Activated CD4-positive, CD25-positive, alpha-beta regulatory T cell treated with anti-CD3 and anti-CD28 coated beads, Interleukin-2, amount 50 U/mL, for 16 hours (primary cell): ENCODE measurements at places on chromosomes 3 and 15.

DNA sequence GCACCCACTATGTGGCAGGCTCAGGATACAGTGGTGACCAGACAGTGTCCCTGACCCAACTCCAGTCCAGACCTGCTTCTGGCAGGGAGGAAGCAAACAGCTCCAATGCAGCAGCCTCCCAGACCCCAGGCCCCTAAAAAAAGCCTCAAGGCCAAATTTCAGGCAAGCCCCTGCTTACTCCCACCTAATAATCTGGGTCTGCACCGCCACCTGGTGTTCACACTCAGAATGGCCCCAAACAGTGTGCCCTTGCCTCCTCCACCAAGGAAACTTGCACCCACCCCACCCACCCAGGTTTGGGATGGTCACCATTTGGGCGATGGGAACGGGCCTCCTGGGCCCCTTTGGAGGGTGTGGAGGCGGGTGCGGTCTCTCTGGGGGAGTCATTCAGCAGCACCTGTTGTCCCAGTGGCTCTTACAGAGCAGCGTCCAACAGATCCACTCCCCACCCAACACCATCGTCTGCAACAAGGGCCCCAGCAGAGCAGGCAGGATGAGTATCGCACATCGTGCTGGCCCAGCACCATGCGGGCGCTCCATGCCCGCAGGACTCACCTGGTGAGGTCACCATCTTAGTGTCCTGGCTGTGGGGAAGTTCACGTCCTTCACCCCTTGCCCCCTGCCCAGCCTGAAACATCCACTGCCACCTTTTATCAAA lies 17.3 kb downstream of the C3orf18 start:
- DNase-seq = no peak

DNA sequence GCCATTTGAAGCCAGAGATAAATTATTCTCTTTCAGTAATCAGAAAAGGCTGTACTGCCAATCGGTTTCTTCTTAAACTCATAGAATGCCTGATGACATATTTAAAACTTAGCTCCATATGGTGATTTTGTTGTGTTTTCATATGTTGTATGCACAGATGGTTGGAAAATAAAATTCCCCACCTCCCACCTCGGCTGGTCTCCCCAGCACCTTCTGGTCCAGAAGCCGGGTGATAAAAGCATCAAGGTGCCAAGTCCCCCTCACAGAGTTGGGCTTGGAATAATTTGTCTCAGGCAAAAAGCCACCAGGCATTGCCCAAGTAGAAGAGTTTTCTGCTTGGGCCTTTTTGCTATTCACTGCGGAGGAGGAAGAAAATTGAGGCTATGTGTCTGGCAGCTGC lies 18.4 kb downstream of the LARS2 start:
- no peak for DNase-seq

- DNase-seq = no peak
These were observed 34.3 kb upstream of the ANKDD1A start for GRCh38 chr15:64877435-64877834.

DNA sequence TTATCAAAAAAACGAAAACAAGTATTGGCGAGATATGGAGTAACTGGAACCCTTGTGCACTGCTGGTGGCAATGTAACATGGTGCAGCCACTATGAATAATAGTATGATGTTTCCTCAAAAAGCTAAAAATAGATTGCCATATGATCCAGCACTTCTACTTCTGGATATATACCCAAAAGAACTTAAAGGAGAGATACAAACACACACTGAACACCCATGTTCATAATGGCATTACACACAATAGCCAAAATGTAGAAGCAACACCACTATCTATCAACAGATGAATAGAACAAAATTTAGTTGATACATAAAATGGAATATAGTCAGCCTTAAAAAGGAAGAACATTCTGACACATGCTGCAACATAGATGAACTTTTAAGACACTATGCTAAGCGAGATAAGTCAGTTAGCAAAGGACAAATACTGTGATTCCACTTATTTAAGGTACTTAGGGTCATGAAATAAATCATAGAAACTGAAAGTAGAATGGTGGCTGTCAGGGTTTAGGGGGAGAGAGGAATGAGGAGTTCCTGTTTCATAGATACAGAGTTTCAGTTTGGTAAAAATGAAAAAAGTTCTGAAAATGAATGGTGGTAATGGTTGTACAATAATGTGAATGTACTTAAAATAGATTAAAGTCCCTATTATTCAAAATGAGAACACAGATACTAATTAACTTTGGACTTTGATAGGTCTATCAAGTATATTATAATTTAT lies 59.4 kb upstream of the IMPG2 start:
- DNase-seq = no peak

DNA sequence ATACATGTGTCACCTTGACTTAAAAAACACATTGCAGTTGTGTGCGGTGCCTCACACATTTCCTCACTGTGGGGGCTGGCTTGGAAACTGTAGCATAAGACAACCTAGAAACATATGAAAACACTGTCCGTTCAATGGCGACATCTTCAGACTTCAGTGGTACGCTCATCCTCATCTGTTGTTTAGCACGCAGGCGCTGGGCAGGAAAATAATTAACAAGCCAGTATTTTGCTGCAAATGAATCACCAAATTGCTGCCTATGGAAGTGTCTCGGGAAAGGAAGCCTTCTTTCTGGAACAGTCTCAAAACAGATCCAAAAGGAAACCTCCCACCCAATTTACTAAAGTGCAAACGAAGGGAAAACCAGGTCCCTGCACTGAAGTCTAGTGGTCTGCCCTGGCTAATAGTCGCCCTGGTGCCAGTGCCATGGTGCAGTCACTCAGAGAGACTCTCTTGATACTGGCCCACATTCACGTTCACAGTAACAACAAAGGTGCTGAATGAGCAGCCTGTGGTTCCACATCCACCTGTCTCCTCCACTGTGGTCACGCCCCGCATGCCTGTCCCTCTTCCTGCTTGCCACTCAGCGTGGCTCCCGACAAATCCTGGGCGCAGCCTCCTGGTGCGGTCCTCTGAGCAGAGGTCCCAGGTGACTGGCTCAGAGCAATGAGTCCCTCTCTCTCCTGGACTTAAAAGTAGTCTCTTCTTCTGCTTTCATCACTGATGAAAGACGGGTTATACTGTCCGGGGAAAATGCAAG lies 35.6 kb upstream of the MUC13 start:
- no peak for DNase-seq

DNA sequence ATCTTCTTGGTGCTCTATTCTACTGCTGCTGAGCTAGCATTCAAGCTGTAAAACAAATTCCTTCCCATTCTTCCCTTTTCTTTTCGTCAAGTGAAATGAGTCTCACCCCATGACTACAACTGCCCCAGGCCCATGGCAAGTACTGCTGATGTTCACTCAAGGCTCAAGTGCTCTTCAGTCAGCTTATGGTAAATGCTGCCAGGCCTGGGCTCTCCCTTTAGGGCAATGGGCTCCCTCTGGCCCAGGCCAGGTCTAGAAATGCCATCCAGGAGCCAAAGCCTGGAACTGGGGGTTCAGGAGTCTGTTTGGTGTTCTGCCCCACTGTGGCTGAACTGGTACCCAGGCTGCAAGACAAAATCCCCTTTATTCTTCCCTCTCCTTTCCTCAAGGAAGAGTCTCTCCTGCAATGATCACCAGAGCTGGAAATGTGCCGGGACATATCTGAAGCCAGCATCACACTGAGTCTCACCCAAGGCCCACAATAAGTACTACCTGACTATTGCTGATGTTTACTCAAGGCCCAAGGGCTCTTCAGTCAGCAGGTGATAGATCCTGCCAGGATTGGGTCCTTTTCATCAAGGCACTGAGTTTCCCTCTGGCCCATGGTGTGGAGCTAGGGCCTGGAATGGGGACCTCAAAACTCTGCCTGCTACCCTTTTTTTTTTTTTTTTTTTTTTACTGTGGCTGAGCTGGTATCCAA lies 205.0 kb upstream of the STAC start:
- no peak for DNase-seq

DNA sequence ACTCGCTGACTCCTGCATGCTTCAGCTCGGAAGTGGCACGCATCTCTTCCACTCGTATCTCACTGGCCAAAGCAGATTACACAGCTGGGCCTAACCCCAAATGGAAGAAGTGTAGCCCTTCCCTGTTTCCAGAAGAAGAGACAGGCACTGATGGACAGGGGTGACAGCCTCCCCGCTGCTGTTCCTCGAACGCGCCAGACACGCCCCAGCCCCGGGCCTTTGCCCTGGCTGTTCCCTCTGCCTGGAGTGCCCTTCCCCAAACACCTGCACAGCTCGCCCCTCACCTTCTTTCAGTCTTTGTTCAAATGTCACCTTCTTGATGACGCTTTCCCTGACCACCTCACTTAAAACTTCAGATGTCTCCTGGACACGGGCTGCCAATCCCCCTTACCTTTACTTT lies 26.0 kb upstream of the CYP11A1 start:
- DNase-seq = no peak

DNA sequence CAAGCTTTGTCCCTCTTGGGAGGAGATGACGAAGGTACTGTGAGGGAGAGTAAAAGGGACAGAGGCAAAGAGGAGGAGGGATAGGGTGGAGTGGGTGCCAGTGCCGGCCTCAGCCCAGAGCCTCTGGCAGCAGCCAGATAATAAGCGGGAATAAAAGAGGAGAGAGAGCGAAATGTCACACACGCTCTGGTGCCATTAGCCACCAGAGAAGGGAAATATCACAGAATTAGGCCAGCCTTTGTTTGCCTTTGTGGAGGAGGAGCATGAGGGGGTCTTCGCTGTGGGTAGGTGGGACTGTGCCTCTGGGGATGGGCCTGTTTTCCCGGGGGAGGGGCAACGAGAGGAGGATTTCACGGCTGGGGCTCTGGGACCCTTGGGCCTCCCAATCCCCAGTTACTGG lies 67.8 kb downstream of the LINGO1 start:
- no peak for DNase-seq

GRCh38 chr15:87732976-87733375 lies 523.6 kb downstream of the NTRK3 start:
- no peak for DNase-seq
